ENCODE measurements at places on chromosomes 5 and 9.

DNA sequence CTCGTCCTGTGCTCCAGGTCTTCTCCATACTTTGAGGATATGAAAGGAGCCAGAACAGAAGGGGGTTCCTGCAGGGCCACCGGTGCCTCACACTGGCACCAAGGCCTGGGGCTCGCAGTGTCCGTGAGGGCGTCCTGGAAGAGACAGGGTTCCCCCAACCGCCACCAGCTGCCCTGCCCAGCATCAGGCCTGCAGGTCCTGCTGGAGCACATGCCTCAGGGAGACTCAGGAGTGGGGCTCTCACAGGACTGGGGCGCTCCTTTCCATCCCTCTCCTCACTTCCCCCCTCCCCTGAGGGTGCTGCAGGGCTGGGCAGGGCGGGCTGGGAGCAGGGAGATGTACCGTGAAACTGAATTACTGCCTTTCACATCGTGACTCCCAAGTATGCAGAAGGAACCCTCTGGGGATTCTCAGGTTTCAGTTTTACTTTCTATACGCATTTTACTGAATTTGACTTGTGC is 31.7 kb downstream of the CEP72 start:
- no peak for DNase-seq

GRCh38 chr5:120297616-120298015 is 166.5 kb upstream of the PRR16 start:
- no peak for DNase-seq

DNA sequence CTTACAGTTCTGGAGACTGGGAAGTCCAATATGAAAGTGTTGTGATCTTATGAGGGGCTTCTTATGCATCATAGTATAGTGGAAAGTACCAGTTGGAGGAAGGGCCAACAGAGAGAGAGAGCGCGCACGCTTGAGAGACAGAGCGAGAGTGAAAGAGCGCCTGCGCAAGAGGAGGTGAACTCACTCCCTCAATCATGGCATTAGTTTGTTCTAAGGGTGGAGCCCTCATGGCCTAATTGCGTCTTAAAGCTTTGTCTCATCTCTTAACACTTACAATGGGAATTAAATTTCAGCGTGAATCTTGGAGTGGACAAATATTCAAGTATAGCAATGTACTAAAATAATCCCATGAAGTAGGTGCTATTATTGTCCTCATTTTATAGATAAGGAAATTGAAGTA is 303.2 kb downstream of the OSTF1 start:
- DNase-seq, result no peak

DNA sequence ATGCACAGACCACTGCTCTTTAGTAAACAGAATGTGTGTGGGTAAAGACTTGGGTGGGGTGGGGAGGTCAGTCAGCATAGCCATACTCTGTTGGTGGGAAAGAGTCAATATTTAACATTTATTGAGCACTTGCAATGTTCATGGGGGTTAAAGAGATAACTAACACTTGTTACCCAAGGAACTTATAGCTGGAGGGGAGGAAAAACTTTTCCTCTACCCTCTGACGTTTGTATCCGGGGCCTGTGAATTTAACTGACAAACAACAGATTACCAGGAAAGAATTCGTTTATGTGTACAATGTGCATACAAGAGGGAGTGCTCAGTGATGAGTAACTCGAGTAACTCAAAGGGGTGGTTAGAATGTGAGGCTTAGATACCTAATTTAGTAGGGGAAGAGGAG is 6.8 kb upstream of the CLINT1 start:
- no peak for DNase-seq

DNA sequence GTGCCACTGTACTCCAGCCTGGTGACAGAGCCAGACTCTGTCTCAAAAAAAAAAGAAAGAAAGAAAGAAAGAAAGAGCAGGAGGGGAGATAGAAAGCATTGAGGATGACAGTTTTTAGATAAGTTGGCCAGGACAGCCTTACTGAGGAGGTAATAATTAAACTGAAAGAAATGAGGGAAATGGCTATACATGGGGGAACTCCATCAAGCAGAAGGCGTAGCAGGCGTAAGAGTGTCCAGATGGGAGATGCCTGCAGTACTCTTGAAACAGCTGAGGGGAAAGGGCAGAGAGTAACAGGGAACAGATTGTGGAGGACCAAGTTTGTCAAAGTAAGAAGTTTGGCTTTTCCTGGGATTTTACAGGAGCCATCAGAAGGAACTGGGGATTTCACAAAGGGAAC is 57.5 kb downstream of the HMGCS1 start:
- DNase-seq, result no peak

GRCh38 chr5:123700624-123701287 is 188.8 kb downstream of the CSNK1G3 start:
- DNase-seq, result peak; percentile 15

DNA sequence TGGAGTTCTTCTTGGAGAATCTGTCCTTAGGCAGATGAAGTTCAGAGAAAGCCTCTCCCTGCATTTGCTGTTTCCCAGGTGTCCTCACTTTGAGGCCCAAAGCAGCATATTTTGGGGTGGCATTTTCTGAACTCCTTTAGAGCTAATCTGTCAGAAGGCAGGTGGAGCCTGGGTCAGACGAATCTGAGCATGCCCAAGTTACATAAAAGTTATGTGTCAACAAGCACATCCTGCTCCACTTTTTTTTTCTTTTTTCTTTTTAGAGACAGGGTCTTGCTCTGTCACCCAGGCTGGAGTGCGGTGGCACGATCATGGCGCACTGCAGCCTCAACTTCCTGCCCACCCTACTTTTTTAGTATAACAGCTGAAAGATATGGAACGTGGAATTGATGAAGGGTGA is 41.3 kb upstream of the HSPA9 start:
- no peak for DNase-seq

DNA sequence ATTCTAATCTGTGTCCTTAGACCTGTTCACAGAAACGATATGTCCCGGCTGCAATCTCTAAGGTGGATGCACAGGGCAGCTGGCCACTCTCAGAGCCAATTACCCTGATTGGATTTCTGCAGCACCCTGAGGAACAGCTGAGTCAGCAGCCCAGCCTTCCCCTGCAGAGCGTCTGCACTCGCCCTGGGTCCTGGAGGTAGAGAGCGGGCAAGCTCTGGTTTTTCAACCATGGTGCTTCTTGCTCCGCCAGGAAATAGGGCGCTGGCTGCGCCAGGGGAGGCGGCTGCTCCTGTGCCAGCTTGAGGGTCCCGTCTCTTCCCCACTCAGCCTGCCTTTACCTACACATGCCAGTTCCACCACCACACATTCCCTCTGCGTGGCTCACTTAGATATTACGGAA is 19.2 kb downstream of the NDUFS6 start:
- no peak for DNase-seq
